EL (cell line): ENCODE measurements at places on chromosomes 4 and X.
A peak's percentile ranks its signal among the peaks of the same experiment; 100 is the strongest.

GRCh38 chr4:13367244-13367643, 116.9 kb downstream of the RAB28 start:
- no peak for DNase-seq

DNA sequence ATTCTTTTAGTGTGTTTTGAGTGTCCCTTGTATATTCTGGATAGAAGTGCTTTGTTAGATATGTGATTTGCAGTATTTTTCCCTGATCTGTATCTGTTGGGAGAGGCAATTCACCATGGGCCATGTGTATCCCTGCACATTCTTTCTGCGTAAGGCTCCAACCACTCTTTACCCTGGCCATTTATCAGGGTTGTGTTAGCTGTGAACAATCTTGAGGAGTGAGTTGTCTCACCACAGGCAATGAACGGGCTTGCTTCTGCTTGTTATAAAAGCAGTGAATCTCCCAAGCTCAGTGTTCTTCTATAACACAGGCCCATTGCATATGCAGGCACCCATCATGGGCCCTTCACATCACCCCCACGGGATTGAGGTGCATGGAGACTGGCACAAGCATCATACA, 18.9 kb upstream of the SMIM10 start:
- no peak for DNase-seq

DNA sequence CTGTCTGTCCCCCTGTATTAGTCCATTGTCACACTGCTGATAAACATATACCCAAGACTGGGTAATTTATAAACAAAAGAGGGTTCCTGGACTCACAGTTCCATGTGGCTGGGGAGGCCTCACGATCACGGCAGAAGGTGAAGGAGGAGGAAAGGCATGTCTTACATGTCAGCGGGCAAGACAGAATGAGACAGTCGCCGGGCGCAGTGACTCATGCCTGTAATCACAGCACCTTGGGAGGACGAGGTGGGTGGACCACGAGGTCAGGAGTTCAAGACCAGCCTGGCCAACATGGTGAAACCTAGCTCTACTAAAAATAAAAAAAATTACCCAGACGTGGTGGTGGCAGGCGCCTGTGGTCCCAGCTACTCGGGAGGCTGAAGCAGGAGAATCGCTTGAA, 24.7 kb downstream of the IL3RA start:
- peak; percentile 31 for DNase-seq

GRCh38 chrX:41781500-41781899, 57.5 kb downstream of the GPR82 start:
- DNase-seq = peak; percentile 21

DNA sequence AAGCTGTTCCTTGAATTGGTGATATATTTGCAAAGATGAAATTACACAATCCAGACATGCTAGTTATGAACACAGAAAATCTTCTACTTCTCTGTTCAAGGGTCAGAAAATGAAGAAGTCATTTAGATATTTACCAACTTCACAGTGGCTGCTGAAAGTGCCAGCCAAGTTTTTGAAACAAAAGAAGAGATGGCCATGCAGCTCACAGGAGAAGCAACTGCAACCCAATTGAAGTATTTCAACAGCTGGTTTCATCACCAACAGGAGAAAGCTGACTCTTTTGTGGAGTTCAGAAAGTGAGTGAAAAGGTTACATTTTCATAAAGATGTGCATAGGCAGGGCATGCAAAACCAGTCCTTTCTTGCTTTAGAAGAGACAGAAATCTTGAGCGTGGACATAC, 70.1 kb upstream of the LSM6 start:
- DNase-seq = no peak

GRCh38 chr4:48103483-48104139, 30.4 kb downstream of the TXK start:
- no peak for DNase-seq

GRCh38 chr4:54843946-54844345, 186.2 kb downstream of the KIT start:
- no peak for DNase-seq

DNA sequence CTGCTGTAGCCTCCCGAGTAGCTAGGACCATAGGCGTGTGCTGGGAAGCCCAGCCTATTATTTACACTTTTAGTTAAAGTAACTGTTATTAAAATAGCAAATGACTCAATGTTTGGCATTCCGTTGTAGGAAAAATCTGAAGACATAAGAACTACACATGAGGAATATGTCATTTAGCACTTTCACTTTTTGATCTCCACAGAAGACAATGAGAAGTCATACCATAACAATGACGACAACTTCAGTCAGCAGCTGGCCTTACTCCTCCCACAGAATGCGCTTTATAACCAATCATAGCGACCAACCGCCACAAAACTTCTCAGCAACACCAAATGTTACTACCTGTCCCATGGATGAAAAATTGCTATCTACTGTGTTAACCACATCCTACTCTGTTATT, 6.7 kb downstream of the GPR34 start:
- DNase-seq = no peak
